ENCODE measurements at places on chromosomes 1 and 21.
A peak's percentile ranks its signal among the peaks of the same experiment; 100 is the strongest.

GRCh38 chr1:204316164-204316563, 43.6 kb downstream of the PLEKHA6 start:
- DNase-seq, result no peak

GRCh38 chr1:234518876-234519275, 39.9 kb upstream of the TARBP1 start:
- no peak for DNase-seq

GRCh38 chr21:14382486-14382834, 486 bp downstream of the HSPA13 start:
- DNase-seq, result peak; percentile 77

DNA sequence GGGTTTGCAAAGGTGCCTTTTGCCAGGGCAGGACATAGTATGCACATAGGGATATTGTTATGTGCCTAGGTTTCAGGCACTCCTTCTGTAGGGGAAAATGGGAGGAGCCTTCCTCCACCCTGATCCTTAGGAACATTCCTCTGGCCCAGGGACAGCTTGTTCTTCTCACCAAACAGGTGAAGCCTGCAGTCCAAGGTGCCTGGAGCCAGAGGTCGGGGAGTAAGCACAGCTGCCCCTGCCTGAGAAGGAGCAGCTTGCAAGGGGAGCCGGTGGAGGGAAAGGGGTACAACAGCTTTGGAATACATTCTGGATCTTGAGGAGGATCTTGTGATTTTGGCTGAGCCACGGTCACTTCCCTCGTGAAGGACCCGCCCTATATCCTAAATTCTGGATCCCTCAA, 82.4 kb upstream of the CD1D start:
- DNase-seq, result no peak

- no peak for DNase-seq
Observed at GRCh38 chr1:21933397-21934248, 3.5 kb downstream of the HSPG2 start.

GRCh38 chr1:67184838-67185421, 18.7 kb downstream of the IL23R start:
- no peak for DNase-seq

DNA sequence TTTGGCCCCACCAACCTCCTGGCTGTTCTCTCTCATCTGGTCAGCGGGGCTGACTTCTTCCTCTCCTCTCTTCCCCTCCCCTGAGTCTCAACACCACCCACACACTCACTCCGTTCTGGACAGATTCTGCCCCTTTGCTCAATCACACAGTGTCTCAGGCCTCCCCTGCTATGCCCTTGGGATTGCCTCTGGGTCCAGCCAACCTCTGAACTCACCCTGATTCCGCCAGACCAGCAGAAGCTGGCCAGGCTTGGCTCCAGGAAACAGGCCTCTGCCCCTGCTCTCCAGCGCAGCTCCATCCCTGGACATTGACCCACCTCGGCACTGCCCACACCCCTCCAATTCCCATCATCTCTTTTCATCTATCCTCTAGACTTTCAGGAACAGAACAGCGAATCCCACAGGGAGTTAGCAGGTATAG, 22.1 kb downstream of the AHDC1 start:
- DNase-seq, result no peak

- DNase-seq, result no peak
Observed at GRCh38 chr1:6419397-6419803, 319 bp downstream of the HES2 start.

- DNase-seq, result no peak
Observed at GRCh38 chr1:36773827-36774541, 260.3 kb downstream of the GRIK3 start.

- no peak for DNase-seq
Observed at GRCh38 chr1:2289607-2290006, 61.5 kb downstream of the SKI start.

Measured in activated CD4-positive, alpha-beta memory T cell treated with anti-CD3 and anti-CD28 coated beads for 36 hours (primary cell).